ENCODE measurements at places on chromosomes 1 and 21.

DNA sequence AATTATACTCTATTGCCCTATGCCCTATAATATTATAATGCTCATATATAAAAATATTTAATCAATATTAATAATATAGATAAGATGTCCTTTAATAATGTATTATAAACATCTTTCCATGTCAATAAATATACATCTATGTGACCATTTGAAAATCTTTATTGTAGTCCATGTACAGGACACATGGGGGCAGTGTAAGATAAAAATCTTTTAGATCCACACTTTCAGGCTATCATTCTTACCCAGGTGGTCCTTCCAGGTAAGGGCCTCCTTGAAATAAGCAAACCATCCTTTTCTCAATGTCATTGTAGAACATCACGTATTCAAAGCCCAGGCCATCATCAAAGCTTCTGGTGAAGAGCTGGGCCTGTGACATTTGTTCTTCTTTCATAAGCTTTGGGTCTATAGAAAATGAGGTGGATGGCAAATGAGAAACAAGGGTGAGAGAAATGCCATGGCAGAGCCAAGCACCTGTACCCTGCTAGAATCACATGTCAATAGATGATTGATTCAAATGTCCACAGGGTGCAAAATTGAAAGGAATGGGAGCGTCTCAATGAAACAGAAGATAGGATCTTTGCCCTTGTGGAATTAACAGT is 20.2 kb downstream of the THEM4 start:
- DNase-seq: no peak

GRCh38 chr1:164562947-164563520 is 4.0 kb downstream of the PBX1 start:
- DNase-seq: no peak

DNA sequence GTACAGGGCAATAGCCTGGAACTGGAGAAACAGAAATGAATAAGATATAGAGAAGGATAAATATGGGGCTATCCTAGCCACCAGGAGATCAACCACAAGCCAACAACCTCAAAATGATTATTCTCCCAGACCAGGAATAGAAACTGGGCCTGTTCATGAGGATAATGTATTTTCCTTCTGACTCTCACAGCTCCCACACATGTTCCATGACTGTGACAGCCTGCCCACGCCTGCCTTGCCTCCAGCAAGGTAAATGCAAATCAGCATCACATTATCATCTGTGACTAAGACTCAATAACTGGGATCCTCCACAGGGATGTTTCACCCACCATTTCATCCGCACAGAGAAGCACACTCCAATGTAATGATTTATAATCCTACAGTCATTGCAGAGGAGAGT is 3.3 kb downstream of the ENSA start:
- DNase-seq: no peak

DNA sequence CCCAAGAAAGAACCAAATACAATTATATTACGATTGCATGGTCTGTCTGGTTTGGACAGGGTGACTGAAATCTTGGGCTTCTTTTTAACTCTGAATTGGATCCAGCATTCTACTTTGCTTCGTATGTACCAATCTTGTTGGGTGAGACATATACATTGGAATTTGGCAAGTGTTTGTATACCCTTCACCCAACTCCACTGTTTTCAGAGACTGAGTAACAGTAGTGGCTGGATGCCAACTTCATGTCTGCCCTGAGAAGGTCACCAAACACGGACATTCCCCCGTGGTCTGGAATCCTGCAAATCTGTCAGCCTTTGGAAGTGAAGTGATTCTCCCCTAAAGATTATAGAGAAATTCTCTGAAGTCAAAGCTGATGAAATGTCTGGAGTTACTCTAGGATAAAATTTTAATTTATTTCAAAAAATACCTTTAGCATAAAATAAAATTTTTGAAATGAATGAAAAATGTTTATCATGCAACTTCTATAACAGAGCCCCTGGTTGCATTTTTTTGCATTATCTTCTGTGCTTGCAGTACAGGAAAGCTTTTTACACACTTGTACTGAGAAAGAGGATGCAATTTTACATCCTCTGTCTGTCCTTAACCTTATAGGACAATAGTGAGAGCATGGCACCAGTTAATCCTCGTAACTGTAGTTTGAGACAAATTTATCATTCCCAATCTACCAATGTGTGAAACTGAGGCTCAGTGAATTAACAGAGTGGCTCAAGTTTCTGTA is 201.8 kb downstream of the DISC1 start:
- DNase-seq: no peak
